Astrocyte of the cerebellum (primary cell): ENCODE measurements at places on chromosomes 4 and X.

DNA sequence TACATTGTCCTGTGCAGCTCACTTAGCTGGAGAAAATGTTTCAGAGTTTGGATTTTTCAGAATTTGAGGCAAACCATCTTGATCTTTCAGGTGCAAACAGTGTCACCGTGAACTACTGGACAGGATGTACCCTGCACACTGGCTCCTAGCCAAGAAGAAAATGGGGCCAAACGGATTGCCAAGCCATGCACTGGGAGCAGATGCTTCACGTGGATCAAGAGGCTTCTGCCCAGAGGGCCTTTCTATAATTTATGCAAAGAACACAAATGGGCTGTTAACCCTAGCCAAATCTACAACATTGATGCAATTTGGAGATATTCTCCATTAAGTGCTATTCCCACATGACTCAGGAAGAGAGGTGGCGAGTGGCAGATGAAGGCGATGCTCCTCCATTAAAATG lies 46.9 kb upstream of the ATP8A1 start:
- no peak for DNase-seq

DNA sequence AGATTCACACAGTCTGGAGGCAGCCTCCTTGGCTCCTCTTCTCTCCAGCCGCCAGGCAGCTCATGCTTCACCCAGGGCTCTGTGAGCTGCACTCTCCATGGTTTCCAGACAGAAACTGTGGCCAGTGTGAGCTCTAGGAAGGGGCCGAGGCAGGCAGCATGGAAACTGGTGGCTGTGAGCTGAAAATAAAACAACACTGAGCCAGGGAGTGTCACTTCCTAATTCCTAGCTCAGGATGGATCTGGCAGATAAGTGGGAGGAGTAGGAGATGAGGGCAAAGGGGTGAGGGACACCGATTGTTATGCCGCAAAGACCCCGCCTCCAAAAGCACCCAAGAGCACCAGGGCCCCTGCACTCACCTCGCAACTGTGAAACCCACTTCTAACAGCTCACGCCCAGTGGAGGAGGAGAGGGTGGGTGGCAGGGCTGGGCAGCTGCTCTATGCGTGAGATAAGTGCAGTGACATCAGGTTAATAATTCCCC lies 69.8 kb downstream of the FHDC1 start:
- no peak for DNase-seq

- no peak for DNase-seq
These were observed 55.1 kb upstream of the TNIP3 start for GRCh38 chr4:121219227-121219626.

DNA sequence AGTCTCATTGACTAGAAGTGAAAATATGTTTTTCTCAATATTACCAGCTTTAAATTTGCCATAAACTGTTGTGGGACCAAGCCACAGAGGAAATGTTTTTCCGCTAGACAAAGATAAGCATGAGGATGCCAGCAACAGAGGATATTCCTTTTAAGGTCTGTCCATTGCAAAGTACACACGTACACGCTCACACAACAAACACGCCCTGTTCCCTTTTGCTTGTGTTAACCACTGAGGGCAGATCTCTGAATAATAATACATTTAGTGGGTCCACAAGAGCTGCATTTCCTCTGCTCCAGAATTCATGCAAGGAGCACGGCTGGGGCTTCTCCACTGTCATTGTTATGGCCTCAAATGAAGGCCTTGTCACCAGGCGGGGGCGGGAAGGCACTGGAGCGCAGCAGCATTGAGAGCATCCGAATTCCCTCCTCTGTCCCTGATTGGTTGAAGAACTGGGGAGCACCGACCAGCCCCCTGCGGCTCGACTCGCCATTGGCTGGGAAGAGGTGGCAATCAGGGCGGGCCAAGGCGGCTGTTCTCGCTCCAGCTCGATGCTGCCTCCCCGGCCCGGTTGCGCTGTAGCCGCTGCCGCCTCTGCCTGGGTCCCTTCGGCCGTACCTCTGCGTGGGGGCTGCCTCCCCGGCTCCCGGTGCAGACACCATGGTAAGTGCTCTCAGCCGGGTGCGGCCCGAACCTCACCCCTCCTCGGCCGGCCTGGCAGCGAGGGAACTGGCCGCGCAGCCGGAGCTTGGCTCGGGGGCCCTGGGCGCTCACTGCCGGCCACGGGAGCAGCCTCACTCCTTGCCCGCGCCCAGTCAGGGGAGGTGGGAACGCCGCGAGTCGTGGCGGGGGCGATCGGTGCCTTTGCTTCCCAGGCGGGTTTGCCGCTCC lies at the start of gene GUCY1B1:
Gene GUCY1B1 (plus strand): TSS at position 541 of the 891 bp plus-strand sequence. CDS start 120 bp downstream, at position 661.
- peak; percentile 85 for DNase-seq

GRCh38 chr4:130257271-130257670 lies 1161.3 kb downstream of the C4orf33 start:
- peak; percentile 22 for DNase-seq

DNA sequence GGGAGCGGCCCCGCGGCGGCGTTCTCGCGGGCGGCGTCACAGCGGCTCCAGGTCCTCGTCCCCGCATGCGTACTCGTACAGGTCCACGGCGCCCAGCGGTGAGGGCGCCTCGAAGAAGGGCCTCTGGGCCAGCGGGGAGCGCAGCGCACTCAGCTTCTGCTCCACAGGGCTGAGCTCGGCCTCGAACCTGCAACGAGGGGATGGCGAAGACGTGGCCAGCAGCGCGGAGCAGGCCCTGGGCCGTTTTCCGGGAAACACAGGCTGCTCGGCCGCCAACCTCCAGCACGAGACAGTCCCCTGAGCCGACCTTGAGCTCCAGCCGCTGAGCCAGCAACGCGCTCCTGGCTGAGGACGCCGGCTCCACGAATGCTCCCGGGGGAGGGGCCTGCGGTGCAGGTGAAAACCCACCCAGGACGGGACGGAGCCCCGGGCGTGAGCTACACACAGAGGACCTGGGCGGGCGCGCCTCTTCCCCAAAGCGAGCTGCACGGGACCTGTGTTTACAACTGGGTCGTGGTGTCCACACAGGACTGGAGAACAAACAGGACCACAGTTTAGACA lies 15.8 kb upstream of the GTPBP6 start:
- DNase-seq, result no peak

DNA sequence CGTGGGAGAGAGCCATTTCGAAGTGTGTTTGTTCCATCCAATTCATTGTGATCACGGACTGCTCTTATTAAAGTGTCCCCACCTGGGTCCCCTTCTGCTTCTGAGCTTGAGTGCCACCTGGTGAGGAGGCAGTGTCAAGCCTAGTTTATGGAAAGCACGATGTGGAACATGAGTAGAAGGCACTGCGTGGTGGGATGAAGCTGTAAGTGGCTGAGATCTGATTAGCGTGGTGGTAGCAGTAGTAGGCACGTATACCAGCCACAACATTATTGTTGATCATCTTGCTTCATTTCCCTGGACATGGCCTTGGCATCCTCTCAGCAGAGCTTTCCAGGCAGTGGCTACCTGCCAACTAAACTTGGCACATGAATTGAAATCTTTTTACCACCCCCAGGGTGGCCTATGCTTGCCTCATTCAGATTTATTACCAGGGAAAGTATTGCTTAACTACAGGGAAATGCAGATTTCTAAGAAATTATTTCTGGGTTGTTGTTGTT lies 46.4 kb downstream of the GPAT3 start:
- DNase-seq, result peak; percentile 22

- peak; percentile 73 for DNase-seq
These were observed 209.1 kb upstream of the FAT1 start for GRCh38 chr4:186932631-186933187.

- DNase-seq, result no peak
These were observed 6.4 kb upstream of the HERC3 start for GRCh38 chr4:88585917-88586316.

DNA sequence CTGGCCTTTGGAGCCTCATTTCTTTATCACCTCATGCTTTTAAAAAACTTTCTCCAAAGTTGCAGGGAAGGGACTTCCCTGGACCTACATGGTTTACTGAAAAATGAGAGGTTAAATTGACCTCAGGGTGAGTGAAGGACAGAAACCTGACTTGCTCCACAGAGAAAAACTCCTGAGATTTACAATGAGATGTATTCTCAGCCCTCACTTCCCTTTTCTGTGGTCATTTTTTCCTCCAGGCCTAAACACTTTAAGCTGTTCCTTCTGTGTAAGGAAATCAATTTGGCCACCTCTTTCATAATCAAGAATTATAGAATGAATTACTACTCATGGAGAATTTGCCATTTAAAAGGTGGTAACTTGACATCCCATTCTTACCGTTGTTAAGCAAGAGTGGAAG lies 77.9 kb downstream of the HPGD start:
- DNase-seq, result no peak

DNA sequence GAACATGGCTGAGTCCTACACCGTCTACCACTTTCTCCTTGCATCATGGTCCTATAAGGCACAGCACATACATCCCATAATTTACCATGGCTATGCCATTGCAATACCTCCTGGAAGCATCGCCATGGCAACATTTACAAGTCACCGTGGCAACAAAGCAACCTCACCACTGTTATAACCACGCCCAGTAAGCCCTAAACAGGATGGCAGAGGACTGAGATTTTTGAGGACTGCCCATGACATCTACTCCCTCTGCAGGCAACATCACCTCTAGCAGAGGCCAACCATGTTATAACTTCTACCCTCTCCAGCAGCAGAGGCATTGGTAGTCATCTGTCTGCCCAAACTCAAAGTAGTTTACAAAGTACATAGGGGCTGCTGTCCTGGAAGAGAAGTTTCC lies 29.7 kb downstream of the BCOR start:
- DNase-seq, result no peak

DNA sequence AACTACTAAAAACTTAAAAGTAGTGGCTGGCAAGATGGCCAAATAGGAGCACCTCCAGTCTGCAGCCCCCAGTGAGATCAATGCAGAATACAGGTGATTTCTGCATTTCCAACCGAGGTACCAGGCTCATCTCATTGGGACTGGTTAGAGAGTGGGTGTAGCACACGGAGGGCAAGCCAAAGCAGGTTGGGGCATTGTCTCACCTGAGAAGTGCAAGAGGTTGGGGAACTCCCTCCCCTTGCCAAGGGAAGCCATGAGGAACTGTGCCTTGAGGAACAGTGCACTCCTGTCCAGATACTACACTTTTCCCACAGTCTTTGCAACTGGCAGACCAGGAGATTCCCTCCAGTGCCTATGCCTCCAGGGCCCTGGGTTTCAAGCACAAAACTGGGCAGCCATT lies 311.1 kb downstream of the PAPSS1 start:
- DNase-seq, result no peak

GRCh38 chr4:79467246-79467932 lies 59.4 kb upstream of the GK2 start:
- DNase-seq, result peak; percentile 20

GRCh38 chr4:62627671-62628070 lies 1427.5 kb downstream of the ADGRL3 start:
- no peak for DNase-seq

DNA sequence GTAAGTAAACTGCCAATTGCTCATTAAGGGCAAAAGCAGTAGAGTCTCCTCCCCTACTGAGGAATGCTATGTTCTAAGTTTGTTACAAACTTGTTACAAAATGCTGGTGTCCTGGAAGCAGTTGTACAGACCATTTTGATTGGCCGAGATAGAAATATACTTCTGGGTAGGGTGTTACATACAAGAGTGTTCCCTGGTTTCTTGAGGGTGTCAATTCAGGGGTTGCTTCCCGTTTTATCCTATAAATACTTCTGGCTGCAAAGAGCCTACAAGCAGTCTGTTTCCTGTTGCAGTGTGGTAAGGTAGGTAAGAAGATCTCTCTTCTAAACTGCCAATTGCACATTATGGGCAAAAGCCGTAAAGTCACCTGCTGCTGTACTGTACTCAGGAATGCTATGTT lies 5.7 kb downstream of the TRPC5OS start:
- no peak for DNase-seq

DNA sequence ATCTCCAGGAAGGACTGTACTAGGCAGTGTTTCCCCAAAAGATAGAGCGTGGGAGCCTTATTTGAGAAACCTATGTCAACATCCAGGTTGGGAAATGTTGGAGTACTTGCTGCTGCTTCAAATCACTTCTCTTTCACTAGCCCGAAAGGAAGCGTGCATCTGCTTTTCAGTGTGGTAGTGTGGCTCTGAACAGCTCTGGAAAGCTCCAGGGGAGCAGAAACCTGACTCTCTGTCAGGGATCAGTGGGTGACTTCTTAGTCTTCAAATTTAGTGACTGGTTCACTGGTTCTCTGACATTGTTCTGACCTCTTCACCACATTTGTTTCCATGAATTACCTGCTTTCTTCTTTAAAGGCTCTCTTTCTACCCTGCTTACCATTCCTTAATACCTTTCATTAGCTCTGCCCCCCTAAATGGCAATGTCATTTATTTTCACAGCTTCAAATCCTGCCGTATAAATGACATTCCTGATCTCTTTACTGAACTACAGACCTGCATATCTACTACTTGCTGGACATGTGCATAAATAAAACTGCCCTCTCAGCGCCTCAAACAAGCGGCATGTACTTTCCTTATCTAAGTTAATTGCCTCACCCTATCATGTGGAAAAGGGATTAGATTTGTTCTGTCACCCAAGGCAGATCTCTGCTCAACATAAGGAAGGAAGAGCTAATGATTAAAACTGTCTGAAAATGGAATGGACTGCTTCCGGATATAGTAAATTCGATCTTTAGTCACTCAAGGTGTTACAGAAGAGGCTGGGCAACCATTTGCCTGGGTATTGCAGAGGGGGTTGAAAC lies 37.0 kb downstream of the DLG3 start:
- DNase-seq, result no peak

GRCh38 chr4:181966104-181966551 lies 277.1 kb upstream of the TENM3 start:
- DNase-seq, result peak; percentile 33

DNA sequence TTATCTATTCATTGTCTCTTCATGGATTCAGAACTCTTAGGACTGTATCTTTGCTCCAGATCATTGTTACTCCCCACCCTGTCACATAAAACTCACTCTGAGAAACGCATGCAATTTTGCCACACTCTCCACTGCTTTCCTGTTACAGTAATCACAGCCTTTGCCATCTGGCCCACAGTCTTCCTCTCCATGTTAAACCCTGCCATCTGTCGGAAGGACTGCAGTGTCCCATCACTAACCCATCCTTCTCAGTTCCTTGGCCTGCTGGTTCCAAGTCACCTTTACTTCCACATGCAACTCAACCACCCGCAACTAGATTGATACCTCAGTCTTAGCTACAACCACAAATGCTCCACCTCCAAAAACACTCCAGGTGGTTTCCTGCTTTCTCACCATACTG lies 308.7 kb upstream of the FAM241A start:
- DNase-seq, result no peak

GRCh38 chr4:189940178-189941004 lies at the start of gene FRG1:
Gene FRG1 (plus strand): TSS chr4:189940872. CDS start chr4:189941010, 138 bp downstream.
- DNase-seq, result peak; percentile 88

DNA sequence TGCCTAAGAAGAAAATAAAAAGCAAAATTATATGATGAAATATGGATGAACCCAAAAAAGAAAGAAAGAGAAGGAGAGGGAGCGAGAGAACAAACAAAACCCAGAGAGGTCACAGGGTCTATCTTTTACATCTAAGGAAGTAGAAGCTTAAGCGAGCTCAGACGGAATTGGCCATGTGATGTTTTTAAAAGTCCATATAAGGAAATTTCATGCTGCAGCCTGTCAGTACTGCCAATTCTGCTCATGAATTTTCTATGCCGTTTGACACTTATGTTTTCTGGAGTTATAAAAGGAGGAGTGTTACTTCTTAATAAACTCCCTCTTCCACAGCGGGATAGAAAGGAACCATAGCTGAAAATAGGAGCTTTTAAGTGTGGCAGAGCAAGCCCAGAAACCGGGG lies 32.9 kb upstream of the DCX start:
- no peak for DNase-seq
